ENCODE measurements at places on chromosomes 13 and 19. TPM values are rescaled to one million over a fixed set of nuclear protein-coding genes. Genes with fewer than 3 reads are reported as not detected.

The VMAC gene
- 1.7 TPM for total RNA-seq

The ZNF470 gene
- total RNA-seq = 3.6 TPM

The CABP5 gene
- total RNA-seq = not detected

The EFNA2 gene
- total RNA-seq = not detected

The SERP2 gene
- not detected for total RNA-seq

DNA sequence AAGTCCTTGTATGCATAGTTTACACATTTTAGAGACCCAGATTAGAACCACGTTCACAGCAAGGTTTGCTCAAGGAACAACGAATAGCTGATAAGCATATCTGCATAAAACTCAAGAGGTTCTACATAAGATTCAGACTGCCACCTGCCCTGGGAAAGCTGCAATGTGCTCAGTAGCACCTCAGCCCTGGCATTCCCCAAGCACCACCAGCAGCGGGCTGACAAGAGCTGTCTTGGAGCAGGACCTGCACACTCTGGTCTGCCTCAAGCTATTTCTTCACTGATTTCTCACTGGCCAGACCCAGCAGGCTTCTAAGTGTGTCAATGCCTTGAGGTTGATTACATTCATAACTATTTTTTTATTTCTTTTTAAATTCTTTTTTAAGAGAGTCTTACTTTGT, 65.8 kb upstream of the UQCRFS1 start:
- DNase-seq = no peak

GRCh38 chr19:5738423-5738822, 18.0 kb downstream of the CATSPERD start:
- peak; percentile 41 for DNase-seq

GRCh38 chr19:55087542-55087901, 11.9 kb downstream of the EPS8L1 start:
- DNase-seq = no peak

GRCh38 chr19:4061683-4062418, 4.8 kb downstream of the ZBTB7A start:
- no peak for DNase-seq

DNA sequence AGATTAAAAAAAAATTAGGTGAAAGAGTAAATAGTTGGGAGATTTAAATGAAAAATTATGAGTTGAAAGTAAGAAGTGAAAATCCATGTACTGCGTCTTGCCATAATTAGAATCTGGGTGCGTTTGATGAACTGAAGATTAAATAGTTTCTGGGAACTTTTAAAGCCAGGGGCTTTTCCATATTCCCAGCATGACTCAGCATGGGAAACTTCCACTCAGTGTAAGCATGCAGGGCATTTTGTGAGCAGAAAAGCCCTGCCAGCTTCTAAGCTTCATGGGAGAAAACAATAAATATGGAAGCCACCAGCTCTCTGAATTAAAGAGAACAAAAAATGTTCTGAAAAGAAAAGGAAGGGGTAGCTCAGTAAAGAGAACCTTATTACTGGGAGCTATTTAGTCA, 62.0 kb upstream of the EDNRB start:
- DNase-seq = peak; percentile 19

DNA sequence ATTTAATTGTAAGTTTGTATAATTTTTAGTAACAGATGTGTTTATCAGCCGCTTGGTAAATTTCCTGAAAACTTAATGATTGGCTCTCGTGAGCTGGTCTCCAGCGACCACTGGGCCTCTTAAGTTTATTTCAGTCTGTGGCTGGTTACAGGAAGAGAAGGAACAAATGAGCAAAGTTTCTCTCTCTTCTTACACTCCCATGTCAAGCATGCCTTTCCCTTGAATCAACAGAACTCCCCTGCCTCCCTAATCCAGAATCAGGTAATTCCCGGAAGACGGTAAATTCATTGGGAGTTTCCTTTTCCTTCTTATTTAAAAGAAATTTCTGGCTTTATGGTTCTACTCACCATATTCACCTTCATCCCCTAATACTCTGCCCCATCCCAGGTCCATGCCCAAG, 52.5 kb upstream of the POMP start:
- DNase-seq = no peak

GRCh38 chr19:15864824-15865223, 33.0 kb downstream of the CYP4F2 start:
- no peak for DNase-seq

- DNase-seq = peak; percentile 22
Observed at GRCh38 chr13:40578055-40578454, 88.4 kb downstream of the FOXO1 start.

DNA sequence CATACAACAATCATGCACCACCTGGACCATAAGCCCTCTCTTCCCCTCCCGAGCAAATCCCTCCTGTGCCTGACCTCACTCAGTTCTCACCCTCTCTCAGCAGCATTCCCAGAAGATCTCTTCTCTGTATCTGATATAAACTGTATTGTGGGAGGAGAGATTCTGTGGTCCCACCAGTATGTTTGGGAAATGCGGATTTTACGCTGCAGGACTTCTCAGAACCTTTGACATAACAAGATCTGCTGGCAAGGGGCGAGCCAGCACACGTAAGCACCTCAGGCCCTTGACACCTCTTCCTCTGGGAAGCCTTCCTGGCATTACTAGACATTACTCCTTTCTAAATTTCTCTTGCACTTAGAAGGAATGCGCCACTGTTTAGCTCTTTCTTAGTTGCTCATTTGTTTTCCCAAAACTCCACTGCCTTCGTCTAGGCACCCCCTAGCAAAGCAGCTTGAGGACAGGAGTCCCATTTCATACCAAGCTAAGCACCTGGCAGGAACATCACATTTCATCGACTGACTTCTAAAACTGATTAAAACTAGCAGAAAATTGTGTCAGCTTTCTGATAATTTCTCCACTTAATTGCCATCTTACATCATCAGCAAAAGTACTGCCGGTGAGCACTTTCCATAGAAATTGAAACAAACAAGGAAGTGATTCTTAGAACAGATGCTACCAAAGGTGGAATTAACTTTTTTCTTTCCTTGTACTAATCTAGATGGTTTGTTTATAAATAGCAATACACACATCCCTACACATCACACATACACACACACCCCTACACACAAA, 63.2 kb downstream of the CCDC70 start:
- no peak for DNase-seq

Measured in Caki2 (cell line).